ENCODE measurements at places on chromosomes 1 and 21.

DNA sequence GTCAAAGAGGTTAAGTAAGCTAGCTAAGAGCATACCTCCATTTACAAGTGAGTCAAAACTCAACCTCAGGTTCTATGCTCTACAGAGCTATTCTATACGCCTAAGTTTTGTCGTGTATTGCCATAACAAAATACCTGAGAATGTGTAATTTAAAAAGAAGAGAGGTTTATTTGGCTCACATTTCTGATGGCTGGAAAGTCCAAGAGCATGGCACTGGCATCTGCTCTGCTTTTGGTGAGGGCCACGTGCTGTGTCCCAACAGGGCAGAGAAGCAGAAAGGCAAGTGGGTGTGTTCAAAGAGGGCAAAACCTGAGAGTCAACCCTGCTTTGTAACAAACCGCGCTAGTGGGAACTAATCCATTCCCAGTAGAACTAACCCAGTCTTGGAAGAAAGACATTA lies 60.9 kb upstream of the POU2F1 start:
- no peak for DNase-seq

GRCh38 chr1:193674292-193674944 lies 488.0 kb upstream of the B3GALT2 start:
- no peak for DNase-seq

DNA sequence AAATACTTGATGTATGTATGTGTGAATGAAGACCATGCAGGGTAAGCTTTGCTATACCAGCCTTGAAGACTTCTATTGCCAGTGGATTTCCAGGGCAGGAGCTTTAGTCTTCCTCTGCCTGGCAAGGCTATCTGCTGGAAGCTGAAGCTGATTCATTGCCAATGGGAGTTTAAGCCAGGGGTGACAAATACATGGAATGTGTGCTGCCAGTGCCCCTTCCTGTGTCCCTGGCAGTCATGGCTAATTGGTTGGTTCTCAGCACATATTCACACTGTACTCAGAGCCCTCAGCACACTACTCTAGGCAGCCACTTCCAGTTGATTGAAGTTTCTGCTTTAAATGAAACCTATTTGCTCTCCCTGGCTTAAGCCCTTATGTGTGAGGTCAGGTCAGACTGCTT lies 1.5 kb downstream of the ZSCAN20 start:
- DNase-seq = no peak

DNA sequence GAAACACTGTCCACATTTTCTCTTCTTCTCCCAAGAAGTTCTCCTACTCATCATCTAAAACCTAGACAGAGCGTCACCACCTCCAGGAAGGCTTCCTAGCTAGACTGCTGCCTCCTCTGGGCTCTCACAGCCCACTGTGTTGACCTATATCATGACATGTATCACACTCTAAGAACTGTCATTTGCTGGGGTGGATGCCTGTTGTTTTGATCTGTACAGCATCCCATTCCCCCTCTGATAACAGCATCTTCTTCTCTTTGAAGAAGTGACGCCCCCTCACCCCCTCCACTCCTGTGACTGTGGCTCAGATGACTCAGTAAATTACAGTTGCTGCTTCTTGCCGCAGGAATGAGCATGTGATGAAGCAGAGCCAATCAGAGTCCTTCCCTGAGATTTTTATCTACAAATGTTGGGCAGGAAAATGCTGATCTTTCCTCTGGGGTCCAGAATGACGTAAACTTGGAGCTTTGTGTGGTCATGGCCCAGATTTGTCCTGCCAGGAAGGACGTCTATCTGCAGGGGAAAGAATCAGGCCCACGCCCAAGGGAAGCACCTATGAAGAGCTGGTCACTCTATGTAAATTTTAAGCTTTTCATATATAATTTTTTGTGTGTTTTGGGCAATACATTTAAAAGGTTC lies 28.0 kb upstream of the FOXO6 start:
- DNase-seq = no peak

GRCh38 chr21:44083631-44084291 lies 23.4 kb upstream of the PWP2 start:
- no peak for DNase-seq

DNA sequence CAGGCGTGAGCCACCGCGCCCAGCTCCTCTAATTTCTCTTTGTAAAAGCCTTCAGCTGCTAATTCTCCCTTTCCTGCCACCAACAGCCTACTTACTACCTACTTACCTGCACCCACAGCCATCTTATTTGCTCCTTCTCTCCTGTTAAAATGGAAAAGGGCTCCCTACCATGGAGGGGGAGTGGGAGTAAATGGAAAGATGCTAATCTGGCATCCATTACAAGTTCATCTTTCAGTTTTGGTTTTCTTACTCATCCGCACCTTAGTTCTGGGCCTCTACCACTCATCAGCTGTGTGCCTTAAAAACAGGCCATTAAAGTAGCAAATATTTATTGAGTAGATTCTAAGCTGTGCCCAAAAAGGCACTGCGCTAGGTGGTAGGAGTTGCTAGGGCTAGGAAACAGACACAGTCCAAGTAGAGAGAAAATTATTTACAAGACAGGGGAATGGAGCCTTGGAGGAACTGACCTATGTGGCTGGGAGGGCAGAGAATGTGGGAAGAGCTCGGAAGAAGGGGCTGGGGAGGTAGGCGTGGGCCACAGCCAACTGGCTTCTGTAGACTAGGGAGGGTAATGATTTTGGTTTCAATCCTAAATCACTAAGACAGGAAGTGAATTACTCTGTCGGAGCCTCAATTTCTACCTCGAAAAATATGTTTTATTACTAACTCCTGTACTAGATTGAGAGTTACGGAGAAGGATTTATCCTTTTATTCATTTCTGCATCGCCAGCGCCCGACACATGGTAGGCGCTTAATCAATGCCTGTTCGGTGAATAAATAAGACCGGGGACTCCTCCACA lies 685 bp upstream of the DDI2 start:
- no peak for DNase-seq

GRCh38 chr1:198904321-198904720 lies 265.5 kb downstream of the PTPRC start:
- no peak for DNase-seq

DNA sequence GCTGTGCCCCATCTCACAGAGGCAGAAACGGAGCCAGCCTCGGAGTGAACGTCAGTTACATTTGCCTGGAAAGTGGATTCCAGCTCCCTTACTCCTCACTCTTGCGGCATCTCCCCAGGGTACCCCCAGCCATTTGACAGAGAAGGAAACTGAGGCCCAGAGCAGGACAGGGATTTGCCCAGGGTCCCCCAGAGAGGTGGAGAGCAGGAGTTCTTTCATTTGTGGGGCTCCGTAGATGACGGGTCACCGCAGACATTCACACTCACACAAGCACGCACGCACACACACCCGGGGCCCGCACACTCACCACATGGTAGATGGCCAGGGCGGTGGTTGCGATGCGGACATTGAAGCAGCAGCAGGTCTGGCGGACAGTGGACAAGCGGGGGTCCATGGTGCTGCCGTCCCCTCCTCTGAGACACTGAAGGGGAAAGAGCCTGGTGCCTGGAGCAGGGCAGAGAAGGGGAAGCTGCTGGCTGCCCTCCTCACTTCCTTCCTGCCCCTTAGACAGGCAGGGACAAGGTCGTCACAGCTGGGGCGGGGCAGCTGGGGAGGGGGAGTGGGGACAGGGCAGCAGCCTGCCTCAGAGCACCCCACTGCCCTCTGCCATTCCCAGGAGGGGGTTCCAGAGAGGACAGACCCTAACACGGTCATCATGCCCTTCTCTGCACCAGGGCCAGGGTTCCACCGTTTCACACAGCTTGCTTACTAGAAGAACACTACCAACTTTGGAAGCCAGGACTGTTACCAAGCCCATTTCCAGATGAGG lies at the start of gene LAPTM5:
TSS of gene LAPTM5 (minus strand) at position 423 of the 769 bp plus-strand sequence. CDS start at position 394, 29 bp downstream.
- no peak for DNase-seq

DNA sequence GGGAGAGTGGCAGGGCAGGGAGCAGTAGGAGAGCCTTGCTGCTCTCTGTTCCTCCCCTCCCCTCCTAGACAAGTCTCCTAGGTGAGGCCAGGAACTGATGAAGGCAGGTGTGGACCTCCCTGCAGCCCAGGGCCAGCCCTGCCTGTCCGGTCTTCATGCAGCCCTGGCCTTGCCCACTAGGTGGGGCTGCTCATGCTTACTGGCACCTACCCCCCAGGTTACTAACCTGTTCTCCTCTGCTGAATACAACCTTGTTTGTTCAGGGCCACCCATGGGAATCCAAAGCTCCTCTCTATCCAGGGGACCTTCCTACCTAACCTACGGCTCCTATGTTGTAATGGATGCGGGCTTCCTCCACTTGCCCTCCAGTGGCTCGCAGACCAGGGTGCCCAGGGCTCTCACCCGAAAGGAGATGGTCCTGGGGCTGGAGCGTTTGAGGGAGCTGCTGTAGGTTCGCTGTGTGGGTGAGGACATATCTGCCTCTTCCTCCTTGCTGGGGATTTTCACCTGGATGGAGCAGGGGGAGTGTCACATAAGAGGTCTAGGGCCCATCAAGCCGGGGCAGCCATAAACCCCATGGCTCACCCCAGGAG lies 7.9 kb upstream of the TNNT2 start:
- DNase-seq = peak; percentile 48

Data from frontal cortex (tissue), 4 donors.